Activated T-cell treated with anti-CD3 and anti-CD28 coated beads, Interleukin-2, amount 50 U/mL, for 48 hours (primary cell): ENCODE measurements at places on chromosomes 16 and 17.
A peak's percentile ranks its signal among the peaks of the same experiment; 100 is the strongest.

- DNase-seq, result peak; percentile 67
Measured at GRCh38 chr17:46942441-46943217, 19.7 kb downstream of the GOSR2 start.

DNA sequence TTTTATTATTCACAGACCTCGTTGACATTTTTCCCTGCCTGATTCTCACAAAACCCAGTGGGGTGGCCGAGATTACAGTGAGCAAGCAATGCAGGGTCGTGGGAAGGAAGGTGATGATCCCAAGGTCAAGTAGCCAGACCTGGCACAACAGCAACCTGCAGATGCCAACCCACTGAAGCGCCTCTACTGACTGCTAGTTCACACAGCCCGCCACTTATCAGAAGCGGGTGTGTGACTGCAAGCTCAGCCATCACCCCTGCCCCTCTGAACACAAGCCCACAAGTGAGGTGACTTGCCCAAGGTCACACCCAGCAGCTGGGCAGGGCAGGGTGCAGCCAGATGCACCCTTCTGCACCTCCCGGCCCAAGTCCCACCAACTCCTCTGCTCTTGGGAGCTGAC, 7.1 kb downstream of the TFAP4 start:
- DNase-seq, result no peak

DNA sequence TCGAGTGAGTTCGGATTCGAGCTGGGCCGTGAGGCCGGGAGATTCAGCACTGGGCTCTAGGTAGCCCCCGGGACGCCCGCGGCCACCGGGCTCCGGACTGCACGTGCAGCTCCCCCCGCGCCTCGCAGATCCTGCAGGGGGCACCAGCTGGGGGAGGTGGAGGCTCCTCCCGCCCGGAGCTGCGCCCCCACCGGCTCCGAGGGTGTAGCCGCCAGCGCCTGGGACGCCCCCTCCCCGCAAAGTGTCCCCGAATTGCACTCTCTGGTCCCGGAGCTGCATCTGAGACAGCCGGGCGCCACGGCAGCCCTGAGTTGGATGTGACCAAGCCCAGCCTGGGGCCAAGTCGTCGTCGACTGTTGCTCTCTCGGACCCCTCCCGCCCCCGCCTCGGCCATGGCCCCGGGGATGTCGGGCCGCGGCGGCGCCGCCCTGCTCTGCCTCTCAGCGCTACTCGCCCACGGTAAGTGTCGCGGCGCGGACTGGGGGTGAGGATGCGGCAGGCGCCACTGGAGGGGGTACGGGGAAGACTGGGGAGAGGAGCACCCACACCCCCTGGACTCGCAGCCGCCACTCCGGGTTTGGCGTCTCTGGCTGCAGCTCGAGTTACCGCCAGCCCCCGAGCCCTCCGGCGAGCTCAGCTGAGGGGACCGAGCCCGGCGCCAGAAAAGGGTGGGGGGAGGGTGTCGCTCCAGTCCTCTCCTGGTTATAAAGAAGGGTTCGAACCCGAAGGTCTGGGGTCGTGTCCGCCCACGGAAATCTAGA, 1.5 kb downstream of the TMEM132E start:
- DNase-seq, result no peak

- no peak for DNase-seq
Measured at GRCh38 chr17:75734674-75735294, 13.5 kb downstream of the ITGB4 start.

DNA sequence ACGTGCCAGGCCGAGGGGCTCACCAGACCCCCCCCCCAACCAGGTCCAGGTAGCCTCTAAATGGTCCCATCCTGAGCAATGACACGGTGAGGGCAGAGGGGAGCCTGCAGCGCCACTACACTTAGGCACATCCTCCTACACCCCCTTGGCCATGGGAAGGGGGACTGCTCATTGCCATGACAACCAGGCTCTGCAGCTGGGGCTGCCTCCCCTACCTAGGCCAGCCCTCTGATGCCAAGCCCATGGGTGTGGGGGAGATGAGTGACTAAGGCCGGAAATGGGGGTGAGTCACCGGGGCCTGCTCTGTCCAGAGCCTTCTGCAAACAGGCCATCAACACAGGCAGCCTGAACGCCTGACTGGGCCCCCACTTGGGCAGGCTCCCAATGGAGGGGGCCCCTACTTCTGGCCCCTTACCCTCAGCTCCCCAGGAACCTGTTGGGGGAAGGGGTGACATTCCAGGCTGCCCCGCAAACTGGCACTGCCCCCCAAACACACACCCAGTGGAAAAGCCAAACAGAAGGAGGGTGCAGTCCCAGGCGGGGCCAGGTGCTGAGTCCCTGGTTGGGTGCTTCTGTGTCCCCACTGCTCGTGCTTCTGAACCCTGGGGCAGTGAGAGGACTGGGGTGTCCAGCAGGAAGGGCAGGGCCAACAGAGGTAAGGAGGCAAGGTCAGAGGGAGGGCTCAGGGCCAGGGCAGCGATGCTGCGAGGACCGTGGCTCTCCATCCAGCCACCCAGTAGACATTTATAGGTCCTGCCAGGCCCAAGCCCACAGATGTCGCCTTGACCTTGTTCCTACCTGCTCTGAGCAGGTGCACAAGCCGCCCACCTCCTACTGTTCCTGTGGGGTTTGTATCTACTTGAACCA, 8.2 kb downstream of the PLCD3 start:
- DNase-seq, result no peak

DNA sequence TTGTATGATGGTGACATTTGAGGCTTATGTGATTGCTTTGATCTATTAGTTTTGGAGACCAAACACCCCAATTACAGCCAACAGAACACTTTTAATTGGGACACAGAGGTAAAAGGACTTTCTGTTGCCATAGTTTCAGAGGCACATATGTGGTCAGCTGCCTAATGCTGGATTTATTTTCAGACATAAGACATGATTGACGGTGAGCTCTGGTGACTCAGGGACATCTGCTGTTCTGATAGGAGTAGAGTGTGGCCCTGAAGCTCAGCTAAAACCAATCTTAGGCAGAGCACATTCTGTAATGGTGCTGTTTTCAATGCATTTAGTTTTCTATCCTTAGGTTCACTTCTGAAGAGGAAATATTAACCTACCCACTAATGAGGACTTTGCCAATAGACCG, 247.1 kb downstream of the UTP18 start:
- no peak for DNase-seq

DNA sequence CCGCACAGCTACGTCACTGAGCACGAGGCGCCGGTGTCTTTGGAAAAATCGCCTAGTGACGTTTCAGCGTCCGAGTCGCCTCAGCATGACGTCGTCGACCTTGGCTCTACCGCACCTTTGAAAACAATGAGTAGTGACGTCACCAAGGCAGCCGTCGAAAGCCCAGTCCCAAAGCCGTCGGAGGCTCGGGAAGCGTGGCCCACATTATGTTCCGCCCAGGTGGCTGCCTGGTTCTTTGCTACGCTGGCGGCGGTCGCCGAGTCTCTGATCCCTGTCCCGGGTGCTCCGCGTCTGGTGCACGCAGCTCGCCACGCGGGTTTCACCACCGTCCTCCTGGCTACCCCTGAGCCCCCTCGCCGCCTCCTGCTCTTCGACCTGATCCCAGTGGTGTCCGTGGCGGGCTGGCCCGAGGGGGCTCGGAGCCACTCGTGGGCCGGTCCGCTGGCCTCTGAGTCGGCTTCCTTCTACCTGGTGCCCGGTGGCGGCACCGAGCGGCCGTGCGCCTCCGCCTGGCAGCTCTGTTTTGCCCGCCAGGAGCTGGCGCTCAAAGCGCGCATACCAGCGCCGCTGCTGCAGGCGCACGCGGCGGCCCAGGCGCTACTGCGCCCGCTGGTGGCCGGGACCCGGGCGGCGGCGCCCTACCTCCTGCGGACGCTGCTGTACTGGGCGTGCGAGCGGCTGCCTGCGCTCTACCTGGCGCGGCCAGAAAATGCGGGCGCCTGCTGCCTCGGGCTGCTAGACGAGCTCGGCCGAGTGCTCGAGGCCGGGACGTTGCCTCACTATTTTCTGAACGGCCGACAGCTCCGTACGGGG, 1.5 kb downstream of the TMEM102 start:
- DNase-seq, result peak; percentile 82

- DNase-seq, result no peak
Measured at GRCh38 chr17:39009581-39010001, 42.4 kb upstream of the FBXO47 start.

- DNase-seq, result no peak
Measured at GRCh38 chr17:48148854-48149786, 41.6 kb downstream of the SNX11 start.

DNA sequence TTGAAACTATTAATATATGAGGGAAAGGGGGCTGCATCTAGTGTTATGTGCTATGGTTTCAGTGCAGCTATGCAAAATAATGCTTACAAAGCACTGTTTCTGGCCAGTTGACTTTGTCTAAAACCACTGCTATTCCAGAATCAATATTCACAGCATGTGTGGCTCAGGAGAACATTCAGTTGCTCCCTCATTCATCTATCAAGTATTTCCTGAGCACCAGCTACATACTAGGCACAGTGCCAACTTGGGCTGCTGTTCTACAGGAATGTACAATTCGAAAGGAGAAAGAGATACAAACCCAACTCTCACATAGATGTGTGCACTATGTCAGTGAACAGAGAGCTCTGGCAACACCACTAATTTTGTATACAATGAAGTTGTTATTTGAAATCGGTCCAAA, 183.0 kb downstream of the PHKB start:
- no peak for DNase-seq

GRCh38 chr16:719815-720446, 1.0 kb upstream of the ANTKMT start:
- DNase-seq, result no peak

GRCh38 chr17:59003860-59004259, 102.8 kb downstream of the TRIM37 start:
- no peak for DNase-seq

DNA sequence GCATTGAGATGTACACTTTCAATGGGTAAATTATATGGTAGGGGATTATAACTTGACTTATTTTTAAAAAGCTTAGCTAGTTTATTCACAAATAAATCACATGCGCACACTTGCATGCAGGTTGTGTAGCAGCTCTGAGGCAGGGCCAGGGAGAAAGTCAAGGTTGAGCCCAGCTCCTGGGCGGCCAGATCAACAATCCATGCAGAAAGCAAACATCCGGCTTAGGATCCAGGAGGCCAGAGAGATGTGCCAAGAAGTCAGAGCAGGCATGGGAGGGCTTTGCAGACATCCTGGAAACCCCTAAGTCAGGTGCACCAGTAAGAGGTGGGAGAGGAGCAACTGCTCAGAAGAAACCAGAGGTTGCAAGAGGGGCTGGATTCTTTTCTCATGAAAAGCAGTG, 186.5 kb downstream of the AXIN2 start:
- DNase-seq, result no peak

- no peak for DNase-seq
Measured at GRCh38 chr17:78224231-78225087, 7.0 kb upstream of the TMEM235 start.

DNA sequence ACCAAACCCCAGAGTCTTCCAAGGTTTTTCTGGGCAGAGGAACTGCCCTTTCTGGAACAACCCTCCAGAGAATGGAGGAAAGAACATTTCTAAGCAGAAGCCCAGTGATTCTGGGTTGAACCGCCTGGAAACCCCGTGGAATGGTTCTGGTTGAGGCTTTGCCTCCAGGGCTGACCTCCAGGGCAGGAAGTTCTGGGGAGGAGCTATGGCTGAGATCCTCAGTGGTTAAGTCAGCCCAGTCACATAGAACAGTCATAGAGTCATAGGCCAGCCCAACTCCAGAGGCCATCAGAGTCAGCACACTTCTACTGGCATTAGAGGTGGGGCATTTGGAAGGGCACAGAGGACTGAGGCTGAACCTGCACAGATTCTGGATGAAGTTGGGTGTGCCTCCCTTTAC, 65.9 kb downstream of the SPACA3 start:
- DNase-seq, result no peak

- DNase-seq, result no peak
Measured at GRCh38 chr17:27607521-27608091, 23.4 kb upstream of the LGALS9 start.

DNA sequence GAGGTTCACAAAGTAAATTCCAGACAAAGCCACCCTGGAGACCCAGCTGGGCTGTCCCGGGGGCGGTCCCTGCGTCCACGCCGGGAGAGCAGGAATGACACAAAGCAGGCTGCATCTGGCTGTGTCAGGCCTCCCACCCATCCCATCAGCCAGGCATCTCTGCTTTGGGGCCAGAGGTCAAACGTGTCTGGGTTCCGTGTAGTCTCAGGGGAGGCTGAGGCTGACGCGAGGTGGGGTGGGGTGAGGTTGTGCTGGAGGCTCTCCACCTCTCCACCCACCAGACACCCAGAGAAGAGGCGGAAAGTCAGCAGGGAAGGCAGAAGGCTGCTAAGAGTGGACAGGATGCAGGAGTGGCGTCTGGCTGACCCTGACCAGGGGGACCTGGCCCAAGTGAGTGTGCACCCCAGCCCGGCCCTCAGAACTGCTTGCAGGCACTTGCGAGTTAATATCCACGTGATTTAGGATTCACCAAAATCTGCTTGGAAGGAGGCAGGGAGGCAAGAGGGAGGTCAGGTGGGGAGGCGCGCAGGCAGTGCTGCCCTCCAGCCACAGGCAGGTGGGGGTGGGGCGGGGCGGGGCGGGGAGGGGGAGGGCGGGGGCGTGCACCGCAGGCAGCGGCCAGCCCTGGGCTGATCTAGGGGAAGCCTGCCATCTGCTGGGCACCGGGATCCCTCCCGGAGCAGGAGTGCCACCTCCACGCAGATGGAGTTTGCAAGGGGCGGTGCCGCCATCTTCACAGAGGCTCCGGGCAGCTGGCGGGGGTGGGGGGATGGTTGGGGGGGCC, 44.3 kb downstream of the TBC1D16 start:
- peak; percentile 84 for DNase-seq

- no peak for DNase-seq
Measured at GRCh38 chr17:38511150-38512108, 83.2 kb downstream of the ARHGAP23 start.

GRCh38 chr16:81928271-81928918, 82.9 kb downstream of the SDR42E1 start:
- no peak for DNase-seq

- peak; percentile 61 for DNase-seq
Measured at GRCh38 chr17:82098939-82099763, 1.1 kb upstream of the FASN start.

GRCh38 chr17:81404558-81405165, 9.4 kb downstream of the BAHCC1 start:
- DNase-seq, result no peak

DNA sequence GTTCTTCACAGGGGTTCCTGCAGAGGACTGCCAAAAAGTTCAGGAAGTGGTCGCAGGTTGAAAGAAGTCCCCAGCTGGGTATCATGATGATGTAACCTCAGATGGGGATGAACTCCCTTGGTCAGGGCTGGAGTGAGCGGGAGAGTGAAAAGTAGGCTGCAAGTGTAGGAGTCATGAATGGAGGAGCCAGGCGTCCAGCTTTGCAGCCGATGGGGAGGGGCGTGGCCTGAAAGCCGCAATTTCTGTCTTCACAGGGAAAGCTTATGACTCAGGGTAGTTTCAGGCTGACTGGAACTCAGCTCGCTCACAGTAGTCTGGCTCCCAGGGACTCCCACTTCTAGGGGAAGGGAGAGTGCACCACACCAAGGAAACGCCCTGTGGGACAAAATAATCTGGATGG, 70.0 kb upstream of the HS3ST3A1 start:
- peak; percentile 49 for DNase-seq

- DNase-seq, result no peak
Measured at GRCh38 chr17:73309727-73310596, 1.8 kb downstream of the CDC42EP4 start.

- DNase-seq, result peak; percentile 90
Measured at GRCh38 chr17:40355123-40355803, 9.3 kb downstream of the GJD3 start.
